ENCODE measurements at places on chromosomes 12 and 14. TPM values are rescaled to one million over a fixed set of nuclear protein-coding genes. Genes with fewer than 3 reads are reported as not detected.

Gene NELL2
- total RNA-seq = 1.2 TPM

GRCh38 chr12:98345308-98345876 lies 170.0 kb upstream of the TMPO start:
- DNase-seq = no peak

DNA sequence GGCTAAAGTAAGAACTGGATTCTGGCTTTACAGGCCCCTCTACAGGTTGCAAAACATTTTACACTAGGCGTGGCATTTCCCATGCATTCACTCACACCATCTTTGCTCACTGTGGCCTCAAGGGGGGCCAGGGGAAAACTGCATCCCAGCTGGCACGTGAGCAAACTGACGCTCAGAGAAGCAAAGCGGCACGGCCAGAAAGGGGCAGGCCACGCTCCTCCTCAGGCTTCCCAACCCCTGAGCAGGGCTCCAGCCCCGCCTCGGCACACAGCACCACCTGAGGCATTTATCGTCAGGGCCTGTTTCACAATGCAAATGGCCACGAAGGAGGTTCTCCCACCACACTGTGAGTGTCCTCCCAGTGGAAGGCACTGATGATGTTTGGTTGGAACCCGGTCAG lies 90.8 kb downstream of the BCL11B start:
- no peak for DNase-seq

- DNase-seq = no peak
Observed at GRCh38 chr12:122893208-122894153, 2.4 kb downstream of the VPS37B start.

Gene ALG10
- 5.4 TPM for total RNA-seq

Gene MIP
- not detected for total RNA-seq

DNA sequence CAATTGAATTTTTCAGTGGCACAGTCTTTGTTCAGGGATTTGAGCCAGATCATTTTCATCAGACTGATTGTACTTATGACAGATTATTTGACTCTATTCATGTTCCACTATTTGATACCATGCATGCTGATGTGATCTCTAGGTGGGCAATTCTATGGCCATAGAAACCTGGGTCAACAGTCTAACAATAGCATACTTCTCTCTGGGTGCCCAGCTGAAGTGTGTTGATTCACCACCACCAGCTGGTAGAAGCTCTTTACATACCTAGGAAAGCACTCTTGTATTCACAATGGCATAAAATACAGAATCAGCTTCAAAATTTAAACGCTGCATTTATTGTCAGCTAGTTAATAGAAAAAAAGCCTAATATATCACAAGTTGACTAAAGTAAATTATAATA lies 90.2 kb upstream of the TMTC2 start:
- no peak for DNase-seq

DNA sequence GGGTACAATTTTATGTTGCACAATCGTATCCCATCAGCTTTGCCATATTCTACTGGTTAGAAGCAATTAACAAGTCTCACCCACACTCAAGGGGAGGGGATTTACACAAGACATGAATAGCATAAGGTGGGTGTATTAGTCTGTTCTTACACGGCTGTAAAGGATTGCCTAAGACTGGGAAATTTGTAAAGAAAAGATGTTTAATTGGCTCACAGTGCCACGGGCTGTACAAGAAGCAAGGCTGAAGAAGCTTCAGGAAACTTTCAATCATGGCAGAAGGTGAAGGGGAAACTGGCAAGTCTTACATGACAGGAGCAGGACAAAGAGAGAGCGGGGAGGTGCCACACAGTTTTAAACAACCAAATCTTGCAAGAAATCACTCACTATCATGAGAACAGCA lies 231.8 kb upstream of the AMIGO2 start:
- no peak for DNase-seq

Gene LMNTD1
- not detected for total RNA-seq

Gene RIN3
- total RNA-seq = 49.1 TPM

GRCh38 chr14:75647640-75648039 lies 13.0 kb downstream of the ERG28 start:
- DNase-seq = no peak

DNA sequence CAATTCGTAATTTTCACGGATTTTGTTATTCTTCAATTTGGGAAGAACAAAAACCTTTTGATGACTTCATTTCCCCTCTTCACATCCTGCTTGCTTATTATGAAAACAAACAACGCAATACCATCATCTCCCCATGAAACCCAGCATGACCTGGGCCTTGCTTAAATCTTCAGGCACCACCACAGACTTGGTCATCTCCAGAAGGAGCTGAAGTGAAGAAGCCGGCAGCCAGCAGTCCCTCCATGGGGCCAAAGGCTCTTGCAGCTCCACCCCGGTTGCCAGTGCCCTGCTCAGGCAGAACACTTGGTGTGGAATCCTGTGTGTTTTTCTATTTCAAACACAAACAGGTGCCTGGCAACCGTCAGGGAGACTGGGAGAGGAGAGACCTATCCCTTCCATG lies 982.9 kb upstream of the TMEM132C start:
- DNase-seq = no peak

DNA sequence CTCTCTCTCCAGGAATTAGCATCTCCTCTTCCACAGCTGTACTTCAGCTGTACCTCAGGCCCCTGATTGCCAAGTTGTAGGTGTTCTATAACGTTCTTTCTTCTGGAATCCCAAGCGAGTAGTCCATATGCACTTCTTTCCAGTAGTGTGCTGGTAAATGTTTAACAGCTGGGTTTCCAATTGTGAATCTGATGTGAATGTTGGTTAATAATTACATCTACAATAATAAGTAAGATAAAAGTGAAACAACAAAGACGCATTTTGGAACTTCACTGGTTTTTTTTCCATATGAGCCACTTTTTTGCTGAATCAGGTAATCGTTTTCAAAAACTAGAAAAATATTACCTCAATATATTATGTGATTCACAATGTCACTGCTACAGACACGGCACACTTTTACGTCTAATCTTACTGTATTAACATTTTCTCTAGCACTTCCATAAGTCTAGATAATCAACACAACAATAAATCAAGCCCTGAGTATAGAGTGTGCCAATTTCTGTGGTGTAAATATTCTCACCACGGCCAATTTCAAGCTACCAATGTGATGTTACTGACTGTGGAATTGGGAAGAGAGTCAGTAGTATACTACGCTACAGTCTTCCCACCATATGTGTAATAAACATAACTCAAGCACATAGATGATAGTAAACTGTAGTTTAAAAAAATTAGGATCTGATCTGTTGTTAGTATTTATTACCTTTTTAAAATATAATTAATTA lies 113.0 kb downstream of the ZFP36L1 start:
- DNase-seq = no peak

DNA sequence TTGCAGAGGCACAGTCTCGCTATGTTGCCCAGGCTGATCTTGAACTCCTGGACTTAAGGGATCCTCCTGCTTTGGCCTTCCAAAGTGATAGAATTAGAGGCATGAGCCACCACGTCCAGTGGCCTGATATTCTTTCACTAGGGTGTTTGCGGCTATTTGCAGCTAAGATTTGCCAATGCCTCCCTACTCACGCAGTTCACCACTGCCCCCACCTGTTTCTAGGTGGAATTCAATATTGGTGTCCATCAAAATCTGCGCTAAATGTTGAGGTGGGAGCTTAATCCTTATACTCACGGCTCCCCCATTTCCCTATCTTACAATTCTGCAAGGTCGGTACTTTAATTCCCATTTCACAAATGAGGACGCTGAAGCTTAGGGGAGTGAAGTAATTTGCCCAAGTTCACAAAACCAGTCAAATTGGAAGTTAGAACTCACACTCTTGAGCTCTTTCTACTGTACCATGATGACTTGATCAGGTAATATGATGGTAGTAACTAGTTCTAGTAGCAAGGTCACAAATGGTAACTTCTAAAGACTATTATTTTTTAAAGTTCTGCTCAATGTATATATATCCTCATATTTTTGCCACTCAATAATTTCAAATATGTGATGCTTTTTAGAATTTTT lies 22.1 kb upstream of the LRRC9 start:
- no peak for DNase-seq

GRCh38 chr12:111645433-111645832 lies 40.3 kb downstream of the BRAP start:
- no peak for DNase-seq

- DNase-seq = no peak
Observed at GRCh38 chr14:95679998-95680735, 6.1 kb upstream of the TCL1B start.

GRCh38 chr12:24724814-24725213 lies 224.1 kb downstream of the BCAT1 start:
- DNase-seq = no peak

- DNase-seq = no peak
Observed at GRCh38 chr14:55752580-55753390, 172.8 kb downstream of the KTN1 start.

- DNase-seq = no peak
Observed at GRCh38 chr14:77844802-77845201, 44.9 kb downstream of the ADCK1 start.

DNA sequence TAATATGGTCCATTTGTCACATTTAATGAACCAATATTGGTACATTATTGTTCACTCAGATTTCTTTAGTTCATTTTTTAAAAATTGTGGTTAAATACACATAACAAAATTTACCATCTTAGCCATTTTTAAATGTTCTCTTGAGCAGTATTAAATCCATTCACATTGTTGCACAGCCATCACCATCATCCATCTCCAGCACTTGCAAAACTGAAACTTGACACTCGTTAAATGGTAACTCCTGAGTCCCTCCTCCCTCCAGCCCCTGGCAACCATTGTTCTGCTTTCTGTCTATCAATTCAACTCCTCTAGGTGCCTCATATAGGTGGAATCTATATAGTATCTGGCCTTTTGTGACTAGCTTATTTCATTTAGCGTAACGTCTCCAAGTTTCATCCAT lies 86.4 kb downstream of the ACACB start:
- no peak for DNase-seq

DNA sequence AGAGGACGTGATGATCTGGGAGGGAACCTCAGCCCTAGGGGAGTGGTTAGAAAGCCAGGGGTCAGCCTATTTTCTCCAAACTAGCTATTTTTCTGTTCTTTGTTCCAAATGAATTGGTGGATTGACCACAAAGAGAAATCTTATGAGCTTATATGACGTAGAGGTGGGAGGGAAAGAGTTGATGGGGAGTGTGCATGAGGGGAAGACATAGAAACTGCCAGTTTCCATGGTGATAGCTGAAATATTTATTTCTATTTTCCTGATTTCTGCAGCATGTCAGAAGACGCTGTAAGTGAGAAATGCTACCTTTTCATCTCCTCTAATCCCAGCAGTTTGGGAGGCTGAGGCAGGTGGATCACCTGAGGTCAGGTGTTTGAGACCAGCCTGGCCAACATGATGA lies 51.4 kb upstream of the CISTR start:
- DNase-seq = no peak

DNA sequence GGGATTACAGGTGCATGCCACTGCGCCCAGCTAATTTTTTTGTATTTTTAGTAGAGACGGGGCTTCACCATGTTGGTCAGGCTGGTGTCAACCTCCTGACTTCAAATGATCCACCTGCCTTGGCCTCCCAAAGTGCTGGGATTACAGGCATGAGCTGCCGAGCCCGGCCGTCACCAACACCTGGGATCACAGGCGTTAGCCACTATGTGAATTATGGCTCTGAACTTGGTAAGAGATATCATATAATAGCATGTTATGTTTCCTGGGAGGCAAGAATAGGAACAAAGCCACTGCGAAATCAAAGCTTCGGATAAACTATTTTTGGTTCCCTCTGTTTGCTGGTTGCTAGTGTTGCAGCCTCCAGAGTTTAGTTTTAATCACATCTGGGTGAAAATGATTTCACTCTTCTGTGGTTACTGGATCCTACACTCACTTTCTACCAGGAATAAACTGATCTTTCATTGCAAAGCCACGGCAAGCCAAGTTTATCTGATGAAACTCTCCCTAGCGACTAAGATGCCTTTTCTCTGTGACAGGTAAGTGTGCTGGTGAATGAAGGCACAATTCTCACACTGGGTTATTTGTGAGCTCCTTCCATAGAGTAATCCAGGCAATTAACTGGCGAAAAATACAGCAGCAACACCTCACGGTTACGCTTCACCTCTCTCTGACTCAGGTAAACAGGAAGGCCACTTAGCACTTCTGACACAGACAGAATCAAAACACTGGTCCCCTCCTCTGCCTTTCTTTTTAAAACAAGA lies 16.7 kb downstream of the SNRNP35 start:
- peak; percentile 12 for DNase-seq

Gene CHGA
- not detected for total RNA-seq

Gene PLA2G1B
- 1.2 TPM for total RNA-seq

DNA sequence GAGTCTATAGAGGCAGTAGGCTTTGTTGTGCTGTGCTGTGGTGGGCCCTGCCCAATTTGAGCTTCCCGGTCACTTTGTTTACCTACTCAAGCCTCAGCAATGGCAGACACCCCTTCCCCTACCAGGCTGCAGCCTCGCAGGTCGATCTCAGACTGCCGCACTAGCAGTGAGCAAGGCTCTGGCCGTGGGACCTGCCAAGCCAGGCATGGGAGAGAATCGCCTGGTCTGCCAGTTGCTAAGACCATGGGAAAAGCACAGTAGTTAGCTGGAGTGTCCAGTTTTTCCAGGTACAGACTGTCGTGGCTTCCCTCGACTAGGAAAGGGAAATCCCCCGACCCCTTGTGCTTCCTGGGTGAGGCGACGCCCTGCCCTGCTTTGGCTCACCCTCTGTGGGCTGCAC lies 26.3 kb downstream of the ANO6 start:
- no peak for DNase-seq

GRCh38 chr12:86138770-86139169 lies 117.4 kb downstream of the MGAT4C start:
- DNase-seq = no peak

Gene KRT82
- total RNA-seq = not detected

Gene MON2
- 98.1 TPM for total RNA-seq

Gene NTF3
- total RNA-seq = 21.8 TPM

- no peak for DNase-seq
Observed at GRCh38 chr14:84963518-84963917, 566.4 kb upstream of the FLRT2 start.

GRCh38 chr12:20490213-20490612 lies 121.9 kb downstream of the PDE3A start:
- no peak for DNase-seq

DNA sequence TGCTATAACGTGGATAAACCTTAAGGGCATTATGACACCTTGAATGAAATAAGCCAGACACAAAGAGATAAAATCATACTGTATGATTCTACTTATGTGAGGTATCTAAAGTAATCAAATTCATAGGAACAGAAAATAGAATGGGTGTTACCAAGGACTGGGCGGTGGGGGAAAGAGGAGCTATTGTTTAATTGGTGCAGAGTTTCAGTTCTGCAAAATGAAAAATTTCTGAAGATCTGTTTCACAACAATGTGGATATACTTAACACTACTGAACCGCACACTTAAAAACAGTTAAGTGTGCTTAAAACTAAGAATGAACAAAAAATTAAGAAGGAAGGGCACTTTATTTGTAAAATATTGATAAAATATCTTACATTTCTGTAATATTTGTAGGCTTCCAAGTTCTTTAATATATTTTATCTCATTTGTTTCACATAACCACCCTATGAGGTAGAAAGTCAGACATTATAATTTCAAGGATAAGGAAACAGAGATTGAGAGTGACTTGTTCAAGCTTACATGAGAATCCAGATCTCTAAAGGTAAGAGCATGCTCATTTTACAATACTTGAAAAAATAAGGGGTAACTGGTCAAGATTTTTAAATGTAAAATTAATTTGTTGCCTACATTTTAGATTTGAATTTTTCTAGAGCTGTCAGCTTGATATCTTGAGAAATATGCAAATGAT lies 14.9 kb downstream of the LTA4H start:
- DNase-seq = no peak
